ENCODE measurements at places on chromosomes 6 and 20. TPM values are rescaled to one million over a fixed set of nuclear protein-coding genes. Genes with fewer than 3 reads are reported as not detected.

TNFRSF6B gene
- not detected for total RNA-seq

SLC32A1 gene
- total RNA-seq = 6.3 TPM

TLDC2 gene
- 3.9 TPM for total RNA-seq

- DNase-seq = peak; percentile 10
Observed at GRCh38 chr6:41161851-41162552, 914 bp downstream of the TREM2 start.

DNA sequence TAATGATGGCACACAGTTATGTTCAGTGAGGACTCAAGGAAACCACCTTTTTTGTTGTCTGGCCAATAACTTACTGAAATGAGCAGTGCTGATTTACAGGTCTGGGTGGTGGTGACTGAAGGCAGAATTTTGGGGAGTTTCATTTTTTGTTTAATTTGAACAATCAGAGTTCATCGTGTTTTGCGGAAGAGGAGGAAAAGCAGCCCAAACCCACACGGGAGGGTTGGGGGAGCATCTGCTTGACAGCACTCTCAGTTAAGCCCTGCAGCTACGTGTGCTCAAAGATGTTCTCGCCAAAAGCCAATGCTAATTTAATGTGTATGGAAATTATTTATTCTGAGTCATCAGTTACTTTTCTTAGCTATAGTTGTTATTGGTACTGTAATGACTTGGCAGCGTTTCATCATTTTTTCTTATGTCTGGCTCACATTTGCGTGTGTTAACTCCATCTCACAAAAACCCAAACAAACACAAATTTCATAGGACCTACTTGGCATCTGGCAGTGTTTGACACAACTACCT lies 89.2 kb downstream of the UST start:
- DNase-seq = no peak

GRCh38 chr6:110738899-110739365 lies 76.3 kb downstream of the CDK19 start:
- DNase-seq = peak; percentile 27

- DNase-seq = no peak
Observed at GRCh38 chr20:13778827-13779226, 5.9 kb downstream of the ESF1 start.

- DNase-seq = no peak
Observed at GRCh38 chr6:130676077-130676772, 151.0 kb upstream of the SMLR1 start.
